LoVo (cell line): ENCODE measurements at places on chromosomes 12 and 14.

DNA sequence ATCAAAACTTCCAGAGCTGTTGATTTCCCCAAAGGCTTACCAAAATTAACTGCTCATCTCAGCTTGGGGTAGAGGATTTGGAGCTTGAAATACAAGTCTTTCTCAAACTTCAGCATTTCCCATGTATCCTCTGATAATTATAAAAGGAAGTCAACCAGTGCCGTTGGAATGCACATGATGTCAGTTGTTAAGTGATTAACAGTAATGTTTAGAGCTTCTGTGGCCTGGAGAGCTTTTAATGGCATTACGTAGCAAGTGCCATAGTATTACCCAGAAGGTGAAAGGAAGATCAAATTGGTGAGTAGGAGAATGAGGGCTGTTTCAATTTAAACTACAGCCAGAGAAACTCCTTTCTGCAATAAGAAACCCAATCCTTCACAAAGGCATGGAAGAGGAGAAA is 62.5 kb upstream of the PTPRR start:
- DNase-seq = no peak

DNA sequence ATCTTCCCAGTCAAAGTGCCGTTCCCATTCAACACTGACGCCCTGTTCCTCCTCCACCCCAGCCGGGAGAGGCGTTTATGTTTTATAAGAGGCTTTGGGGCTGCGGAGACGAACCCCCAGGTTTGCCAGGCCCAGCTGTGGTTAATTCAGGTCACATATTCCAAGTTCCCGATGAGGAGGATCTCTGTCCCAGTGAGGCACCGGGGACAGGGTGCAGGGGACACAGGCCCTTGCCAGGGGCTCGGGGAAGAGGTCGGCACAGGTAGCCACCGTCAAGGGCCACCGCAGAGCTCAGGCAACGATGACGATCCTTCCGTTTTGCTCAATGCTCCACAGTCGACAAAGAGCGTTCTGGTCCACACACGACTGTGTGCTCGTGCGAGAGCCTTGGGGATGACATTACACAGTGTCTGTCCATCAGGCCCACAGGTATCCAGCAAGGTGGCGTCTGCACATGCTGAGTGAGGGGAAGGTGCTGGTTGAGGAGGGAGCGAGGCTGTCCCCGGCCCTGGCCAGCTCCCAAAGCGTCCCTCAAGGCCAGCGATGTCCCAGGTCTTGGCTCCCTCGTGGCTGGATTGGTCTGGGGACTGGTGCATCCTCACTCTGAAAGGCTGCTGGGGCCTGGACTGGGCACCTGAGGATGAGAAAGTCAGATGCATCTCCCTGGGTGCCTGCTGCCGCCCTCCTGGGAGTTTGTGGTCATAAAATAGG is 189.2 kb upstream of the C14orf180 start:
- no peak for DNase-seq

GRCh38 chr12:129163461-129163860 is 310.2 kb downstream of the GLT1D1 start:
- no peak for DNase-seq

- no peak for DNase-seq
Measured at GRCh38 chr12:5456906-5457305, 25.0 kb downstream of the NTF3 start.

DNA sequence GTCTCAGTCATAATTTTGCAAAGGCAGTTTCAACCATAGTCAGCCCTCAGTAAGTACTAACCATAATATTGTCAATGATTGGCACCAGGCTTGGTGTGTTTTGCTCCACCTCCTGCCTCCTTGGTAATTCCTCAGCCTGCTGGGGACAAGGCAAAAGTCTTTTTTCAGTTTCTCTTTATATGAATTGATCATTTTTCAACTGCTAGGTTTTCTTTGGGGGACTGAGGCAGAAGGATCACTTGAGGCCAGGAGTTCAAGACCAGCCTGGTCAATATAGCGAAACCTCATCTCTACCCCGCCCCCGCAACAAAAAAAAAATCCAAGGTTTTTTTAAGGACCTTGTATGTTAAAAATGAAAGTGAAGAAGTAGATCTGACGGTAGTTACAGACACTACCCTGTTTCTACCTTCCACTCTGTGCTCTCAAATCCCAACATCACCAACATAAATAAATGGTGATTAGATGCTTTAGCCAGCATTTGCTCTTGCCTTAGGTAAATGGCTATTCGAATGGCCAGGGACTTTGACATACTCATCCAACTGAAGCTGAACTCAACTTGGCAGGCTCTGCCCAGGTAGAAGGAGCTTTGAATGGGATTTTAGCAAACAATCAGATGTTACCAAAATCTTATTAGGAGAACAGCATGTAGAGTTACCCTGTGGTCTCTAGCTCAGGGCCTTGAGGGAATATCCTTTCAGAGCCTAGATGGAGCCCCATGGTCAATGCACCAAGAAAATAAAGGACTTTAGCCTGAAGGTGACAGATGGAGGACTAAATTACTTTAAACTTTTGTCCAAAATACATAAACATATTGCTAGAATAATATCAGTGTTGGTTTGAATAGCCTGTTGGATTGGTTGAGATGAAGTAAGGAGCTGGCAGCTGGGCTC is 126.9 kb upstream of the AMIGO2 start:
- no peak for DNase-seq

- DNase-seq = peak; percentile 91
Measured at GRCh38 chr12:107759410-107759809, 1.5 kb downstream of the PRDM4 start.

GRCh38 chr12:52650520-52651081 is 1.4 kb downstream of the KRT2 start:
- DNase-seq = peak; percentile 20

- no peak for DNase-seq
Measured at GRCh38 chr12:114935658-114936057, 251.7 kb upstream of the TBX3 start.

DNA sequence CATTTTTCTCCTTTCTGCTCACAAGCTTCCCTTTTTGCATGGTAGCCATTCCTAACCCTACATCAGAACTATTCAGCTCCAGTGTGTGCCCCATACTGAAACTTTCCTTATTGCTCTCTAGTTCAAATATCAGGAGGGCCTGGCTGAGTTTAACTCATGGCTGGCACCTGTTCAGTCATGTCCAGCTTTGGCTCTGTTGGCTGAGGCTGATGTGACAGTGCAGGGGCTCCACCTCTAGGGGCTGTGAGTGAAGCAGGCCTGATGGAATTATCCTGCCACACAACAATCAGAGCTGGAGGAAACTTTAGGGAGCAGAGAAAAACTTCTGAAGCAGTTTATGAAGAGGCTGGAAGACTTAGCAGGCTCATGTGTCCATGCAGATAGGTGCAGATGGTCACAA is 8.5 kb downstream of the COQ6 start:
- no peak for DNase-seq

DNA sequence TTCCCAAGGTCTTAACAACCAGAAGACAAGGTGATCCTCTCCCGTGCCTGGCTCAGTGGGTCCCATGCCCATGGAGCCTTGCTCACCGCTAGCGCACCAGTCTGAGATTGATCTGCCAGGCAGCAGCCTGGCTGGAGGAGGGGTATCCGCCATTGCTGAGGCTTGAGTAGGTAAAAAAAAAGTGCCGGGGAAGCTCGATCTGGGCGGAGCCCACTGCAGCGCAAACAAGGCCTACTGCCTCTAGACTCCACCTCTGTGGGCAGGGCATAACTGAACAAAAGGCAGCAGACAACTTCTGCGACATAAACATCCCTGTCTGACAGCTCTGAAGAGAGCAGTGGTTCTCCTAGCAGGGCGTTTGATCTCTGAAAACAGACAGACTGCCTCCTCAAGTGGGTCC is 104.0 kb downstream of the C14orf39 start:
- no peak for DNase-seq

DNA sequence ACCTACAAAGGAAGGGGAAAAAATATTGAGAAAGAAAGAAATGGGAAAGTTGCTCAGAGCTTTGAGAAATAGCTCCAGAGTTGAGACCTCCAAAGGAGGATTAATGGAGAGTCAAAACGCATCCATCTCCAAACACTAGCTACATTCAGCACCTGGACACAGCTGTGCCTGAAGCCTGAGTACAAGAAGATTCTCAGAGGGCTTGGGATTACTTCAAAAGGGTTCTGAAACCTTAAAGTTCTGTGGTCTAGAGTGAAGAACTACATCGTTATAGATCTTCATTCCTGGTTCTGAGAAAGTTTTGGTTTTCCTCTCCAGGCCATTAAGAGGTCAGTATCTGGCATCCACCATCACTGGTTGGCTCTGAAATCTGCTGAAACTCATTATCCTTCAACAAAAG is 10.5 kb upstream of the TMED10 start:
- no peak for DNase-seq

DNA sequence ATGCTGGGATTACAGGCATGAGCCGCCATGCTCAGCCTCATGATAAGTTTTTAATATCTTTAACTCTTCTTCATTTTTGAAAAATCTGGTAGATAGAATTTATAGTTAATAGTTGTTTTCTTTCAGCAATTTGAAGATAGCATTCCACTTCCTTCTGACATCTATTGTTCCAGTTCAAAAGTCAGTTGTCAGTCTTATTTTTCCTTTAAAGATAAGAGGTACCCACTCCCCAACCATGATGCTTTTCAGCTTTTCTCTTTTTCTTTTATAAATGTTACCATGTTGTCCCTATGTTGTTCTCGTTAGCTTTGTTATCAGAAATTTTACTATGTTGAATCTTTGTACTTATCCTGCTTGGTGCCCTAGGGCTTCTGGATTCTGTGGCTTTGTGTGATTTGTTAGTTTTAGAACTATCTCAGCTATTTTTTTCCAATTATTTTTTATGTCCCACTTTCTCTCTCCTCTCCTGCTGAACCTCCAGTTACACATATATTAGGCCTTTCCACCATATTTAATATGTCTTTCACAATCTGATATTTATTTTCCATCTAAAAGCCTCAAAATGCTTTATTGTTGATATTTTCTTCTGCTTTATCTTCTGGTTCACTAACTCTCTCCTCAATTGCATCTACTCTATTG is 181.6 kb upstream of the FOXN3 start:
- no peak for DNase-seq

GRCh38 chr12:131542351-131542750 is 168.5 kb upstream of the SFSWAP start:
- no peak for DNase-seq

GRCh38 chr12:113118142-113118541 is 17.4 kb downstream of the RASAL1 start:
- no peak for DNase-seq

GRCh38 chr14:30607156-30607780 is 14.9 kb upstream of the SCFD1 start:
- no peak for DNase-seq

DNA sequence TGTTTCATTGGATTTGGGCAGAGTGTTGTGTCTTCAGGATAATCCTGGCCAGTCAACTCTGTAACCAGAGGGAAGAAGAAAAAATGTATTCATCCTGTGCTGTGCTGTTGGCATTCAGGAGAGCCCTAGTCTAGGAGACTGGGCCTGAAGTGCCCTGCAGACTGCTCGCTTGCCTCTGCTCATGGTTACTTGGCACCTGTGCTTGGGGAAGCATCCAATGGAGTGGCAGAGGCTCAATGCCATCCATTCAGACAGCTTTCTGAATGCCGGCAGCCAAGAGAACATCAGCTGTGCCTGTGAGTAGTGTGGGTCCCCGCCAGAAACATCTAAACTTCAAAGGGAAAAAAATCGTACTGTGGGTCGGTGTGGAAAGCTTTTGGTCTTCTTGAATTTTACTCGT is 124.2 kb downstream of the SRGAP1 start:
- no peak for DNase-seq

DNA sequence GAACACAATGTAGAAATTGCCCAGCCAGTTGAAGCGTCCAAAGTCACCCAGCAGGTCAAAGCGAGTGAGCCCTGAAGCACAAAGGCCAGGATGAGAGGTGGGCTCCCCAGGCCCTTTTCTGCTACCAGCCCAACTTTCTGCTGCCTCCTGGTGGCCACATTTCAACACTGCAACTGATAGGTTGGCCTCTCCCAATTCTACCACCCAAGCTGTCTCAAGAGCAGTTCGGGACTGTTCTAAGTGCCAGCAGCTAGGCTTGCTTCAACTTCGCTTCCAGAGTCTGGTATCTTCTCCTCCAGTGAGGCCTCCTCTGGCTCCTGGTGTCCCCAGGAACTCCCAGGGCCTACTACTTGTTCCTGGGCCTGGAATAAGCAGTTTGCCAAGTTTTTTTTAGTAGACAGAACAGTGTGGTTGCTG is 3.4 kb upstream of the DHH start:
- peak; percentile 42 for DNase-seq

- peak; percentile 70 for DNase-seq
Measured at GRCh38 chr12:12899530-12900380, 8.4 kb downstream of the GPRC5A start.

GRCh38 chr12:112347581-112347982 is 34.6 kb downstream of the HECTD4 start:
- no peak for DNase-seq

DNA sequence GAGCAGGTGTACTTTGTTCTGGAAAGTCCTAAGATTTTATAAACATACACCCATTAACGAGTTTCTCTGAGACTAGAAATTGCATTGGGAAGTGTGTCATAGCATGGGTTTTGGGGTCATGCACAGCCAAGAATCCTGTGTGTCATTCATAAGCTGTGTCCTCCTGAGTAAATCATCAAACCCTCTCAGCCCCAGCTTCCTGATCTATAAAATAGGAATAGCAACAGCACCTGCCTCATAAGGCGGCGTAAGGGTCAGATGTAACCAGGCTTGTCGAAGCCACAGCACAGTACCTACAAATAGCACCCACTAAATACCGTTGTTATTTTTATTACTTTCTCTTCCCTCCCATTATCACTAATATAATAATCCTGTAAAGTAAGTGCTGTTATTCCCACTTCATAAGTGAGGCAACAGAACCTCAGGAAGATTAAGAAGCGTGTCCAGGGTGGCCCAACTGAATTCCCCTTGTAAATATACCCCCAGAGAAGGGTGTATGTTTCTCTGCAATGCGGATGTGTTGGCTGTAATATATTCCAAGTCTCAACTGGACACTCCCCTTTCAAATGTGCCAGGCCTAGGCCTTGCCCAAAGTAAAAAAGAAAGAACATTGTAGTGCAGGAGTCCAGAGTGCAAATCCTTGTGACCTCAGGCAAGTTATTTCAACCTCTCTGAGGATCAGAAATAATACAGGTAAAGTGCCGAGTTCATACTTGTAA is 188.3 kb upstream of the BCL2L14 start:
- peak; percentile 61 for DNase-seq

- no peak for DNase-seq
Measured at GRCh38 chr12:62971769-62972525, 37.0 kb upstream of the PPM1H start.

GRCh38 chr12:89469361-89469760 is 55.2 kb downstream of the GALNT4 start:
- no peak for DNase-seq

GRCh38 chr12:109618082-109618481 is 44.5 kb downstream of the MVK start:
- DNase-seq = no peak

- DNase-seq = no peak
Measured at GRCh38 chr14:101227611-101228594, 324.4 kb upstream of the RTL1 start.

DNA sequence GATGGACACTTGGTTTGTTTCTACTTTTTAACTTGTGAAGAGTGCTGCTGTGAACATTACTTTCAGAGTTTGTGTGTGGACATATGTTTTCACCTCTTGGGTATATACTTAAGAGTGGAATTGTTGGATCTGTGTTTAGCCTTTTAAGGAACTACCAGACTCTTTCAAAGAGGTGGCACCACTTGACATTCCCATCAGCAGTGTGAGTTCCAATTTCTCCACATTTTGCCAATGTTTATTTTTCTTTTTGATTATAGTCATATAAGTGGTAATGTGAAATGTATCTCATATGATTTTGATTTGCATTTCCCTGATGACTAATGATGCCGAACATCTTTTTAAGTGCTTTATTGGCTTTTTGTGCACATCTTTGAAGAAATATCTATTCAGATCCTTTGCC is 44.8 kb downstream of the ARHGAP5 start:
- DNase-seq = no peak

GRCh38 chr12:132379996-132380395 is 50.6 kb upstream of the GALNT9 start:
- no peak for DNase-seq
